ENCODE measurements at places on chromosomes 1 and 21.
A peak's percentile ranks its signal among the peaks of the same experiment; 100 is the strongest.

DNA sequence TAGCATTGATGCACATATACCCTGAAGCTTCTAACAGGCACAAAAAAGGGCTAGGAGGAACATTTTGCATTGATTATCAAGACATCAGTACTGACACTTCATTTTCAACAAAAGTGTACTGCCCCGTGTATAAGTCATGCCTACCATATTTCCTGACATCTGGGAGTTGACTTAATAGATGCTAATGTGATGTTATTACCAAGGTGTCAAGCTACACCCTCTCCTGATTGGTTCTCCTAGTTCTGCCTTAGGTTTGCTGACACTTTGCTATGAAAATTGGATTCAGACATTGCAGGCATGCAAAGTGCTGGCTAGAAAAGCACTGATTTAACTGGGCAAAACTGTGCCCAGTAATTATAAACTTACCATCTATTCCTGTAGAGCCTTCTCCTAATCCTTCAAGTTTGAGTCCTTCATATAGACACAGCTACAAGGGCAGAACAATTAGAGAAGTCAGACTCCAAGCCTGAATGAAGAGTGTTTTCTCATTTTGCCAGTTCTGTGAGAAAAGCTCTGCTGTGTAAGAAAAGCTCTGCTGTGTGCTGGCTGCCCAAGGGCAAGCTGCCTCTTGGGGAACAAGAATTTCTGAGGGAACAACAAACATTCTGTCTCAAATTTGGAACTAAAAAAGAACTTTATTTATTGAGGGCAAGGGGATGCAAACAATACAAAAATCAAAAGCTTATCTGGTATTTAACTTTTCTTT, 11.2 kb downstream of the S100A10 start:
- DNase-seq, result no peak

- DNase-seq, result no peak
Observed at GRCh38 chr1:30232288-30232899, 491.0 kb downstream of the MATN1 start.

DNA sequence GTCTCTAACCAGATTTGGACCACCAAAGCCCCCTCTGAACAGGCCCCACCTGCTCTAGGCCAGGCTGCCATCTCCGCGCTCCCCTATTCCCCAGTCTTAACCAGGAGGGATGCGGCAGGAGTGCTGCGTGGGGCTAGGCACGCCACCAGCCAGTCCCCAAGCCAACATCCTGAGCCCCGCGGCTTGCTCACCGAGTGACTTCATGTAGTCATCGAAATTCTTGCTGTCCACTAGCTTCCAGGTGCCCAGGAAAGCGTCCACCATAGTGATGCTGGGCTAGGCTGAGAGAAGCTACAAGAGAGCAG, 173 bp downstream of the FABP3 start:
- no peak for DNase-seq

- no peak for DNase-seq
Observed at GRCh38 chr1:65827346-65827745, 34.7 kb downstream of the PDE4B start.

DNA sequence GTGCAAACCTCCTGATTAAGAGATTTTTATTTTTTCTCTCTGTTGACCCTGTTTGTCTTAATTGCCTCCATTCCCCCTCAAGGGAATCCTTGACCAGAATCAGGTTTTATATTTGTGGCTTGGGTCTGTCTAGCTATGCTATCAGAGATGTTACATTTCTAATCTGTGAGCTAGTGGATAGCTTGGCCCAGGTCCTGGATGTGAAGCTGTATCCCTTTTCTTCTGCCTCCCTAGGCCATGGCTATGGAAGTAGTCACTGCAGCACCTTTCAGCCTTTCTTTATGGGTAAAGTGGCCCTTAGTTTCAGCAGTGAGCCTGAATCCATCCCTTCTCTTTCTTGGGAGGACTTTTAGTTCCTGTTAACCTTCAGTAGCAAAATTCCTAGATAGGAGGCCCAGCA, 17.0 kb upstream of the ANGEL2 start:
- DNase-seq, result no peak

- no peak for DNase-seq
Observed at GRCh38 chr1:45911634-45912033, 108.2 kb downstream of the MAST2 start.

DNA sequence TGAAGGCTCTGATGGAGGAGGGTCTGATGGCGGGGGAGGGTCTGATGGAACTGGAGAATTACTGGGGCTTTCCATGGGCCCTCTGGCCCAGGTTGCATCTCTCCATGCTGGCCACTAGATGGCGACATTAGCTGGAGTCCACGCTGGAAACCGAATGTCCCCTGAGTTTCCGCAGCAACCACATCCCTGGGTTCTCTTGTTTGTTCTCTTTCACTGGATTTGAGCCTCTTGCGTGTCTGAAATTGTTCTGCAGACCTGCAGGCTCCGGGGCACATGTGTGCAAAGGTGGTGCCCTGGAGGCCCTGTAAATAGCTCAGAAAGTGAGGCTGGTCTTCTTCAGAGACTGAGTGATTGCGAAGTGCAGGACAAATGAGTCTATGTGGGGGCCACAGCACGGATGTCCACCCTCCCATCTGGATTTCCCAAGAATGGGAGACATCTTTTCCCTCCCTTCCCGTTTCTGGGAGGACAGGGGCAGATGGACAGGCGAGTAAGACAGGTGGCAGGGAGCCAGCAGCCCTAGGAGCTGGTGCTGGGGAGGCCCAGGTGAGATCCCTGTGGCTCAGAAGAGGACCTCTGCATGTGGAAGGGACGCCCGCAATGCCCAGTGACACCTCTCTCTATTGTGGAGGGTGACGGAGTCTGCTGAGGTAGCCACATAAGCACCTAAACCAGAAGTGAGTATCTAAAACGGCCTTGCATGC, 73.2 kb upstream of the ABCG1 start:
- peak; percentile 13 for DNase-seq

- no peak for DNase-seq
Observed at GRCh38 chr1:204282761-204283221, 69.0 kb upstream of the GOLT1A start.

GRCh38 chr1:45658171-45658570, 28.2 kb downstream of the GPBP1L1 start:
- no peak for DNase-seq
